GM23338 (cell line): ENCODE measurements at places on chromosomes 6 and 20.

GRCh38 chr6:47351621-47352020 lies 41.9 kb upstream of the TNFRSF21 start:
- no peaks in the 10 kb centered on the region for H3K4me1 ChIP-seq
- H3K4me3 ChIP-seq = no peak overlapping the region
- H3K36me3 ChIP-seq = no peaks in the 10 kb centered on the region
- H3K27me3 ChIP-seq = no peaks in the 10 kb centered on the region
- no peak overlapping the region for H3K27ac ChIP-seq

DNA sequence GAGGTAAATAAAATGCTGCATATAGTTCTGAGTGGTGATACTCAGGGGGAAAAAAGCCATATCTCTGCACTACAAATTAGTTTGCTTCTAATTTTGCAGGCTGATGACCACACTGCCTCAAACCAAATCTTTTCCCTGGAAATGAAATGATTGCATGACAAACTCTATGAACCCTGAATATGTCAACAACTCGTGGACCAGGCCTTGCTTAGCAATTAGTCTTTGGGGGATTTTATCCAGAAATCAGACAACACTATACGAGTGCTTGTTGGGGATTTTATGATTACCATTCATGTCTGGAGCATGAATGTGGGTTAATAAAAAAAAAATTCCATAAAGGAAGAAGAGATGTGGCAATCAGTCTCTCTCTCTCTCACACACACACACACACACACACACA lies 42.0 kb downstream of the SOBP start:
- no peak for DNase-seq
- no peak overlapping the region for H3K27ac ChIP-seq
- no peak overlapping the region for H3K4me3 ChIP-seq

DNA sequence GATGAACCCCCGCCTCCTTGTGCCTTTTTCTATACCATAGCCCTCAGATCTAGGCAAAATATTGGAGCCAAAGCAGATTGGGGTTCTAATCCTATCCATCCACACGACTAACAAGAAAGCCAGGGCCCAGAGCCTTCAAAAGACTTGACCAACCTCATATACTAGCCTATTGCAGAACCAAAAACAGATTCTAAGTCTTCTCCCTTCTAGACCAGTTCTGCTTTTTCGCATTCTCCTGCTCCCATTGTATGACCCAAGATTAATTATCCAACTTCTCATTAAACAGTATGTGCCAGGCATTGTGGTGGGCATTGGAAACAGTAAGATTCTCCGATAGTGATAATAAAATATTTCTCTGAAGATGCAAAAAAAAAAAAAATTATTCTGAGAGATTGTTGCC lies 113.7 kb upstream of the JARID2 start:
- H3K4me1 ChIP-seq = peaks cover 13% of the 10 kb centered on the region
- no peaks in the 10 kb centered on the region for H3K27me3 ChIP-seq
- H3K36me3 ChIP-seq = no peaks in the 10 kb centered on the region
- no peak for DNase-seq

DNA sequence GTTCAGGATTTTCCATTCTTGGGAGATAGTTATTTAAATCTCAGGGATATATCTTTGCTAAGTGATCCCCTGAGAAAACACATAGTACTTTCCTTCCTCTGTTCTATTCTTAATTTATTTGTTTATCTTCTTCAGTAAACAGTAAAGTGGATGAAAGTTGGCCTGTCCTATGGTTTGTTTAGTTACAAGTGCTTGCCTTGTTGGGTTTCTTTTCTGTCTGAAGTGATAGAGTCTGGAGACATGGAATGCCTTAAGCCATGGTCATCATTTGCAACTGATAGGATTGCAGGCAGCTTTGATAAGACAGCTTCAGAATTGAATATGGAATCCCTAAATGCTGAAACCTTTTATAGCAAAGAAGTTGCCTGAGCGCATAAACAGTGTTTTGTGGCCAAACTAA lies 4.9 kb downstream of the ADGRG6 start:
- no peak for DNase-seq
- H3K36me3 ChIP-seq = no peaks in the 10 kb centered on the region
- H3K27me3 ChIP-seq = peaks cover 22% of the 10 kb centered on the region
- H3K4me3 ChIP-seq = no peak overlapping the region
- peaks cover 29% of the 10 kb centered on the region for H3K4me1 ChIP-seq

DNA sequence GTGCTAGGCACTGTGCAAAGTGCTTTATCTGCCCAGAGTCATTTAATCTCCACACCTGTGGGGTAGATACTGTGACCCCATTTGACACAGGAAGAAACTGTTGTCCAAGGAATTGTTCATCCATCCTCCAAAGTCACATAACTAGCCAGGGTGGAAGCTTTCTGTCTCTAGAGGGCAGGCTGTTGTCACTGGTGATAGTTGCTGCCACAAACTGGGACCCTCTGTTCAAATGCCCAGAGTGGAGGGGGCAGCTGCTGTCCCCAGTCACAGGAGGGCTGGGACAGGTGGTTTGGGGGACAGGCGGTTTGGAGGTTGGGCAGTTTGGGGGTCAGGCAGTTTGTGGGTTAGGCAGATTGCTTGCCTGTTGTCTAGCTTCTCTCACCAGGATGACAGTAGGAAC lies 16.1 kb upstream of the TMEM242 start:
- no peaks in the 10 kb centered on the region for H3K27me3 ChIP-seq
- H3K36me3 ChIP-seq = no peaks in the 10 kb centered on the region
- DNase-seq = peak; percentile 16
- H3K4me1 ChIP-seq = no peaks in the 10 kb centered on the region

DNA sequence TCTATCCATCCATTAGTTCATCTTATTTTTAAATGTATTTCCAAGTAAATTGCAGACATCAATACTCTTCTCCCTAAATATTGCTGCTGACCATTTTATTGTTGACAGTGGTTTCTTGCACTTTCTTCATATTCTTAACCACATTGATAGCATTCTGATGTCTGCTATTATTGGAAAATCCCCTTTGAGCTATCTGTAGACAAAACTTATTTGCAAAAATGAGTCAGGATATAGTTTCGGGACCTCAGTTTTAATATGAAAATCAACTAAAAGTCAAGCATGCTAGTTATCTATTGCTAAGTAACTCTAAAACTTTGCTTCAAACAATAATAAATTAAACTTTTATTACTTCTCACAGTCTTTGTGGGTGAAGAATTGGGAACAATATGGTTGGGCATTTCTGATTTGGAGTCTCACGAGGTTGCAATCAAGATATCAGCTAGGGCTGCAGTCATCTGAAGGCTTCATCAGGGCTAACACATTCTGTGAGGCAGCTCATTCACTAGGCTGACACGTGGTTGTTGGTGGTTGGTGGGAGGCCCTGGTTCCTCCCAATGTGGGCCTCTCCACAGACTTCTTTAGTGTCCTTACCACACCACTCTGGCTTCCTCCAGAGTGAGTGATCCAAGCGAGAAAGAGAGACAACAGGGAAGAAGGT lies 32.7 kb downstream of the CD109 start:
- H3K27me3 ChIP-seq = no peaks in the 10 kb centered on the region
- H3K4me1 ChIP-seq = no peaks in the 10 kb centered on the region
- H3K36me3 ChIP-seq = no peaks in the 10 kb centered on the region

DNA sequence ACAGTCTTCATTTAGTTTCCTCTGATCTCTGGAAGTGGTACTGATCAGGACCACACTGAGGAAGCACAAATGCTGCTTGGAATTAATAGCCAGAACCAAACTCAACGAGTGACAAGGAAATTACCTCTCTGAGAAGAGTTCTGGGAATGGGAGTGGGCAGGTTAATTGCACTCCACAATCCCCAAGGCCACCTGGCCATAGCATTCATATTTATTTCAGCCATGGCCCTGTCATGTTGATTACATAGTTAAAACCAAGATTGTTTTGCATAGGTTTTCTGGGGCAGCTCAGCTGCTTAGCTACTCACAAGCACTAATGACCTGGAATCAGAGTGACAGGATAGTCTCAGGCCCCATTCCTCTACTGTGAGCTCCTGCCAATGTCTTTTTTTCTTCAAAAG lies 230.2 kb upstream of the RIMS1 start:
- no peak for DNase-seq
- no peaks in the 10 kb centered on the region for H3K36me3 ChIP-seq
- no peaks in the 10 kb centered on the region for H3K27me3 ChIP-seq

- DNase-seq = no peak
- peaks cover 5% of the 10 kb centered on the region; the same call in 1 of the 2 replicates for H3K4me1 ChIP-seq
- H3K27me3 ChIP-seq = no peaks in the 10 kb centered on the region
Measured at GRCh38 chr20:25301357-25301920, 53.6 kb downstream of the PYGB start.
